ENCODE measurements at places on chromosomes 6 and 20.
A peak's percentile ranks its signal among the peaks of the same experiment; 100 is the strongest.

DNA sequence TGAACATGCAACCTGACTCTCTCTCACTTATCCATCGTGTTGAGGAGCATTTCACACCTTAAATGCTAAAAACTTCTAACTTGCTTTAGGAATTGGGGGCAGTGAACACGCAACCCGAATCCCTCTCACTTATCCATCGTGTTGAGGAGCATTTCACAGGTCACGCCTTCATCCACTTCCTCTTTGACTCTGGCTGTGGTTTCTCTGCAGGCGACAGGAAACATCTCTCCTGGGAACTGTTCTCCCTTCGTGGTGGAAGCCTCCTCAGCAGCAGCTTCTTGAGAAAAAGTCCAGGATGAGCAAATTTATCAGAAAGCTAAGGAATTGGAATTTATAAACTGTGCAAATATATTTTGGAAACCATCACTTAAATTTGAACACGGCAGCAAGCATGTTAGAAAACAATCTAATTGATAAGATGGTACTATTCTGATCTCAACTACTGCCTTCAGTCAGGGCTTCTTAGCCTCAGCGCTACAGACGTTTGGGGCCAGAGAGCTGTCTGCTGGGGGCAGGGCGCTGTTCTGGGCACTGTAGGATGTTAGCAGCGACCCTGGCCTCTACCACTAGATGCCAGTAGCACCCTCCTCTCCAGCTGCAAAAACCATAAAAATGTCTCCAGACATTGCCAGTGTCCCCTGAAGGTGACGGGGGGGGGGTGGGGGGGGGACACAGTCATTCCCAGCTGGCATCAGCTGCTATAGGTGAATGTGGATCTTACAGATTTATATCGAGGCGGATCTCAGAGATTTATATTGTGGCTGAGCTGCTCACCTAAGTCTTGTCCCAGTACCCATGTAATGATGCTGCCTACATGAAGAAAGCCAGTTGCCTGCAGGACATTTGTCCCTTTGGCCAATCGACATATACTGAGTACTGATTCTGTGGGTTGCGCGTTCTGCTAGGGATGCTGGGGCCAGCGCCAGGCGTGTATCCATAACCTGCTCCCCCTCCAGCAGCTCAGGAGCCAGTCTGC, 26.2 kb downstream of the CTCFL start:
- DNase-seq = peak; percentile 75

- DNase-seq = no peak
These were observed 3.9 kb upstream of the PHACTR3 start for GRCh38 chr20:59600472-59600871.

- peak; percentile 71 for DNase-seq
These were observed 1.7 kb downstream of the LOC128125822 start for GRCh38 chr6:63573899-63574553.

DNA sequence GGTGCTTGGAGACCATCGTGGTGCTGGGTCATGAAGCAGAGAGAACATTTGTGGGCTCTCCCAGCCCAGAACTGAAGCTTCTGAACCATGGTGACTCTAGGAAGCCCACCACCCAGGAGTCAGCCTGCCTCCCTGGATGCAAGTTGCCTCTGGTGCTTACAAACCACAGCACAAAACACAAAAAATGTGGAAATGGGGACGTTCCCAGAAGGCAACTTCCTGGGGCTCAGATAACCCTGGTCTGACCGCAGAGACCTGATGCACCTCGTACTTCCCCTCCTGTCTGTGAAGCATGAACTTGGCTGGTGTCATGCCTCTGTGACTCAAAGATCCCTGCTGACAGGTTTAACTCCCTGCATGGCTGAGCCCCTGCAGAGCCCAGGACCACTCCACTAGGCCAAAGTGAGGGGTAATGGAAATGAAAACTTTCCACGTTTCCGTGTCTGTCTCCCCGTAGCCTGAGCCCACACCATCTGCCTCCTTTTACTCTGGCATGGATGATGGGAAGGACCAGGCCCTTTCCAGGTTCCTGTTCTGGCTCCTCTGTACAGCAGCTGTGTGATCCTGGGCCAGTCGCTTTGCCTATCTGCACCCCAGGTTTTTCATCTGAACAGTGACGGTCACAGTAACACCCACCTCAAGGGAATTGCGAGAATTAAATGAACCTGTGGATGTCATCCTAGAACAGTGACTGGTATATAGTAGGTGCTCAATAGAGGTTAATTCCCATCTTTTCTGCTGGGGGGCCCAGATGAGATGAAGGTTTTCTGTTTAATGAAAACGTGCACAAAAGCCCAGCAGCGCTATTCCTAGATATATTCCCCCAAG, 57.7 kb downstream of the PPP1R16B start:
- DNase-seq = no peak

DNA sequence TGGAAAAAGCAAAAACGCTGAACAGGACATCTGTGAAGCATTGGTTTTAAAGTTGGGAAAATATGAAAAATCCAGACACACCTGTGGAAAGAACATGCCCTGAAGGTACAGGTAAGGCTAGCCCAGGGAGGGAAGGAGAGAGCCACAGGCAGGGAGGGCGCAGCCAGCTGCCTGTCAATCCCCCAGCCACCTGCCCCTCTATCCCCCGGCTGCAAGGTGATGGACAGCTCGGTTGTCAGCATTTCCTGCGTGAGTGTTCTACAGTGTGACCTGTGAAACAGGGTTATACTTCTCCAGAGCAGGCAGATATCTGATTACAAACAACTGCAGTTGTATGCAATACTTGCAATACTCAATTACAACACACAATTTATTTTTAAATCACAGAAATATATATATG, 358.1 kb downstream of the SMOC2 start:
- no peak for DNase-seq

GRCh38 chr20:50038574-50038991, 55.8 kb downstream of the SNAI1 start:
- peak; percentile 88 for DNase-seq

- no peak for DNase-seq
These were observed 477.5 kb downstream of the GJA1 start for GRCh38 chr6:121912905-121913304.

DNA sequence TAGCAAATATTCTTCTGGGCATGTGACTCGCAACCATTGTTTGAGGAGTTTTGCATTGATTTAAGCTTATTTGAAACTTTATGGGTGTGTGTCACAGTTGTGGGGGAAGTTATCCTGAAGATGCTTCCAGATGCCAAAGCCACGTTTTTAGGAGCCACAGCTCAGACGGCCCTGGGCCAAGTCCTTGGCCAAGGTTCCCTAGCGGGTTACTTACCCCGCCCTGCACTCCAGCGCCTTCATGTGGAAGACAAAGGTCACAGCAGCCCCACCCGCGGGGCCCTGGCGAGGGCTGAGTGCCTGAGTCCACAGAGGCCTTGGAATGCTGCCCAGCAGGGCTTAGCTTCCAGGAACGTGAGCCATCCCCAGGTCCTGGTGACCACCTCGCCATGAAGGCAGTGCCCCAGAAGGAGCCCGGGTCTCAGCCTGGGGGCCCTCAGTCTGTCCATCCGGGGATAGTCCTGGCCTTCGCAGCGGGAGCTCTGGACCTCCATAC, 308.3 kb downstream of the CDH4 start:
- no peak for DNase-seq
